T1000 (cell line): ENCODE measurements at places on chromosomes 11 and 22.

DNA sequence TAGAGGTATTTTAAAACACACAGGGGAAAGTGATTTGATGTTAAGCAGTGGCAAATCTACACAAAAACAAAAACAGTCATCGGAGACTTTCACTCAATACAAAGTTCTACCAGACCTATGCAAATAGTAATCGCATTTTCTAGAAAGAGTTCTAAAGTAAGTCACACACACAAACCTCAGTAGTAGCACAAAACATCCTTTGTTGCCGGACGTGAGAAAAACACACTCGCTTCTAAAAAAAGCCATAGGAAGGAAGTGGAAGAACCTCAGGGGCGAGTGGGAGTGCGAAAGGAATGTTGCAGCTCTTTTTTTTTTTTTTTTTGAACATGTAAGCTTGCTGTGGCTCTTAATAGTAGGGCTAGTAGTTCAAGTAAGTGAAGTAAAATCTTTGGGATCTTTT lies 88.9 kb downstream of the MAML2 start:
- DNase-seq = no peak

DNA sequence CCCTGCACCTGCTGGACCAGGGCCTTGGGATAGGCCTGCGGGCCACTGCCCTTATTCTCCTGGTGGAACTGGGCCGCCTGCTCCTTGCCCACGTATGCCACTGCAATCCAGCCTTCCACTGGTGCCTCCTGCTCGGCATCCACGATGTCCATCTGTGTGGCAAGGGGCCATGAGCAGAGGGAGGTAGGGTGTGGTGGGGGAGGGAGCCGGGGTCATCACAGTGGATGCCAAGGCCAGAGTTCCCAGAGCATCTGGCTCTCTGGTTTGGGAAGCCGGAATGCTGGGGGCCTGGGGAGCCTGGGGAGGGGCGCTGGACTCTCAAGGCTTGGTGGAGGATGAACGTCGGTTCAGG lies 627 bp downstream of the RNF215 start:
- no peak for DNase-seq

DNA sequence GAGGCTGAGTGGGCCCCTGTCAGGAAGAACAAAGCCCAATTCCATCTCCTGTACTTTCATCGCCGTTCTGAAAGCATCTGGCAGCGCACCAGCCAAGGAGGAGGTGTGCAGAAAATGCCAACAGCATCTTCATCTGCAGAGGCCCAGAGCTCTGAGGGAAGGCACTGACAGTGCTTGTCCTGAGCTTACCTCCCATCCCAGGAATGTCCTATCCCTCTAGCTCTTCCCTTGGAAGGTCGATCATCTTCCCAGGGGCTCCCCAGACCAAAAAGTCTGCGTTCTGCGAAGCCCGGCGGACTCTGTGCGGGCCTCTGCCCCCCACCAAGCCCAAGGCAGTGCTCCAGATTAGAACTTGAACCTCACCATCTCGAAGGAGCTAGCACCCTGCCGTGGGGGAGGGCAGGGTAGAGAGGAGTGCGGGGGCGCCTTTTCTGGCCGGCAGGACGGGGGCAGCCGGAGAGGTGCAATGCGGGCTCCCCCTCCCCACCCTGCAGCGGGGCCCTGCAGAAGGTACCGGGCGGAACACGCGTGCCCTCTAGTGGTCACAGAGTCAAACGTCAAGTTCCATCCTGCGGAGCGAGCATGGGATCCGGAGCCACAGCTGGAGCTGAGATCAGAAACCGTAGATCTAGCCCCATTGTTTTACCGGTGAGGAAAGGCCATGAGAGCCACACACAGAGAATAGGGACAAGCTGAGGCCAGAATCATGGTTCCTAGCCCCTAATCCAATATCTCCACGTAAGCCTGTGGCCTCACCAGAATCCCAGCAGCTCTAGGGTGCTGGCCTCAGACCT lies 5.0 kb downstream of the SCN2B start:
- no peak for DNase-seq

DNA sequence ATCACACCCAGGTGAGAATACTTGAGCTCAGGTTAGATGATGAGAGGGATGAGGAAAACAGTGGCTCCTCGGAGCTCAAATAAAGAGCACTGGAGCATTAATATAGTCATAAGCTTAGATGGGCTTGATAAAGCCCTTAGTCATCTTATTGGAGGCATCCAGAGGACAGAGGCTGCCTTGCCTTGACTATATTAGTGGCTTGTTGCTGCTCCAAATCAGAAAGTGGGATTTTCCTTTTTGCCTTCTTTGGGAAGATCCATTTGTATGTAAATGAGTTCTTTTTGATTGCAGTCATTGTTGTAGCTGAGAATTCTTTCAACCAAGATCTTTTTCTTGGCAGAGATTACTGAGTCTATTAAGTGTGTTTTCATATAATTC lies 18.9 kb downstream of the ADM start:
- no peak for DNase-seq

- DNase-seq = no peak
These were observed 596 bp upstream of the TNRC6B start for GRCh38 chr22:40176921-40177737.

GRCh38 chr11:123544631-123545375 lies 109.6 kb downstream of the SCN3B start:
- DNase-seq = no peak

GRCh38 chr22:22925805-22926369 lies 38.3 kb downstream of the IGLL5 start:
- no peak for DNase-seq

- no peak for DNase-seq
These were observed 30.5 kb upstream of the TTC12 start for GRCh38 chr11:113283881-113284280.

GRCh38 chr11:130209128-130209932 lies 49.7 kb downstream of the ST14 start:
- no peak for DNase-seq

GRCh38 chr11:44408711-44409470 lies 99.0 kb upstream of the ALX4 start:
- no peak for DNase-seq

DNA sequence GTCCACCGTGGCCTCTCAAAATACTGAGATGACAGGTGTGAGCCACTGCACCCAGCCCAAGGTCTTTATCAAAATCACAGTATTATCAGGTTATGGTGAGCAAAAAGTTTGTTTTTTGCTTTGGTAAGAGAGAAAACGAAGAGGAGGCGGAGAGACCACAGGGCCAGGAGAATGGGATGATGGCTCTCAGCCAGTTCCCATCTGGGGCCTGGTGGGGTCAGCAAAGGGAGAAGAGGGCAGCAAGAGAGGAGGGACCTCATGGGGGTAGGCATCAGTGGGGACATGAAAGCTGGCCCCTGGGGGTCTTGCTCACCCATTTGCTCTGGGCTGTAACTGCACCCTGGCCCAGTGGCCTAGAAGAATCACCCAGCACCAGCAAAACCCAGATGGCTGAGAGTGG lies 190.2 kb downstream of the SHANK2 start:
- DNase-seq = no peak

- no peak for DNase-seq
These were observed 317.4 kb downstream of the C11orf87 start for GRCh38 chr11:109739379-109739778.

DNA sequence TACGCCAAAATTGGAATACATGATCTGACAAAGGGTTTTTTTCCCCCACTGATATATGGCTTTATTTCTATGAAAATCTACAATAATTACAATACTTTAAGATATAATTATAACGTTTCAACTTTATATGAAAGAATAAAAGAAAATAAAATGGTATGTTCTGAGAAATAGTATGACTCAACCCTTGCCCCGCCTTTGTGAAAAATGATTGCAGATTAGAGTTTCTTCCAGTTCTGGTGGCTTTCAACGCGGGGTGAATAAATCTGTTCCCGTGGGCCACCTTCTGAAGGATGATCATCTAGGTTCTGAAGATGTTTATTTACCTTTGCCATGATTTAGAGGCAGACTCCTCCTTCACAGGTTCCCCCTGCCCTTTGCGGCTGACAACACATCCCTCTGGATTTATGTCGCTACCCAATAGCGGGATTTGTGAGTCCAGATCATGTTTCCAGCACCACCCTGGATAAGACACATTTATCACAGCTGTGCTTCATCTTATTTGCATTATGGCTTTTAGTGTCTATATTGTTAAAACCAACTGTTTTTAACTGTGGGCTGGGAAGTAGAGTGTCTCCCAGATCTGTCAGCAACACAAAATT lies 607.0 kb upstream of the KIRREL3 start:
- DNase-seq = no peak

DNA sequence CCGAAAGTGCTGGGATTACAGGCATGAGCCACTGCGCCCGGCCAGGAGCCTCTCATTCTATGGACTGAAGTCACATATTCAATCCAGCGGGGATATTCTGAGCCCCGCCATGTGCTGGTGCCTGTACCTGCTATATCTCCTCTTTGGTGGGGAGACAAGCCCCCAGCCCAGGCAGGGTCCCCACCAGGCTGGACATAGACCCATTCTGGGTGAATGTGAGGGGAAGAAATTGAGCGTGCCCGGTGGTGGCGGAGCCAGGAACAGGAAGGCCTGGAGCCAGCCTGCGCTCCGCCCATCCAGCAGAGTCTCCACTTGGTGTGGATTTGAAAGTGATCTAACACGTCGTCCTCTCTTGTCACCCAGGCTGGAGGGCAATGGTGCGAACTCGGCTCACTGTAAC lies 38.0 kb upstream of the CSNK1E start:
- DNase-seq = no peak

GRCh38 chr11:10050561-10050960 lies 243.5 kb downstream of the SBF2 start:
- no peak for DNase-seq

DNA sequence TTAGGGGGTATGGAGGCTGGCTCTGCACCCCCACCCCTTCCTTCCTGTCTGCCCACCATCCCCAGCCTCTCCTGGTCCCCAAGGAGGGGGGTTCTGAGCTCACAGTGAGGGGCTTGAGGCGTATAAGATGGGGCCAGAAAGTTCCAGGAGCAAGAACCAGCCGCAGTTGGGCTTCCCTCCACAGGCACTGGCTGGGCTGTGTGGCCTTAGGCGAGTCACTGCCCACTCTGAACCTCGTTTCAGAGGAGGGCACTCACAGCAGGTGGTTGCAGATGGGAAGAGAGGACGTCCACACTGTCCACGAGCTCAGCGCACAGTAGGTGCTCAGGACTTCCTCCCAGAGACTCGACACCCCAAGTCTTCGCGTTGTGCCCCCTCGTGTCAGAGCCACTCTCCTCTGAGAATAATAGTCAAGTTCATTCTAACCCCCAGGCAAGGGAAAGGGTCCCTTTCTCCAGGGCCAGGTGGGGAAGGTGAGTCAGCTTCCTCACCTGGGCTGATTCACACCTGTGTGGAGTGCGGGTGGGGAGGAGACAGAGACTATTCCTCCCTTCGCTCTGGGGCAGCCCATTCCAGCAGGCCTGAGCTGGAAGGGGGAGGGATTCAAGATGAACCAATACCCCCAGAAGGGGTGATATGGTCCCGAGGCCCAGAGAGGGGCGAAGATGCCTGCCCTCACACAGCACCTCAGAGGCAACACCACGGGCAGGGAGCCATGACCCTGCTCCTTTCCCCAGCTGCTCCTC lies 29.3 kb downstream of the RPL3 start:
- DNase-seq = no peak
